Stimulated activated CD4-positive, alpha-beta T cell treated with anti-CD3 and anti-CD28 coated beads, Interleukin-15, amount 100 ng/mL, for 24 hours (primary cell): ENCODE measurements at places on chromosomes 16 and 17.
A peak's percentile ranks its signal among the peaks of the same experiment; 100 is the strongest.

DNA sequence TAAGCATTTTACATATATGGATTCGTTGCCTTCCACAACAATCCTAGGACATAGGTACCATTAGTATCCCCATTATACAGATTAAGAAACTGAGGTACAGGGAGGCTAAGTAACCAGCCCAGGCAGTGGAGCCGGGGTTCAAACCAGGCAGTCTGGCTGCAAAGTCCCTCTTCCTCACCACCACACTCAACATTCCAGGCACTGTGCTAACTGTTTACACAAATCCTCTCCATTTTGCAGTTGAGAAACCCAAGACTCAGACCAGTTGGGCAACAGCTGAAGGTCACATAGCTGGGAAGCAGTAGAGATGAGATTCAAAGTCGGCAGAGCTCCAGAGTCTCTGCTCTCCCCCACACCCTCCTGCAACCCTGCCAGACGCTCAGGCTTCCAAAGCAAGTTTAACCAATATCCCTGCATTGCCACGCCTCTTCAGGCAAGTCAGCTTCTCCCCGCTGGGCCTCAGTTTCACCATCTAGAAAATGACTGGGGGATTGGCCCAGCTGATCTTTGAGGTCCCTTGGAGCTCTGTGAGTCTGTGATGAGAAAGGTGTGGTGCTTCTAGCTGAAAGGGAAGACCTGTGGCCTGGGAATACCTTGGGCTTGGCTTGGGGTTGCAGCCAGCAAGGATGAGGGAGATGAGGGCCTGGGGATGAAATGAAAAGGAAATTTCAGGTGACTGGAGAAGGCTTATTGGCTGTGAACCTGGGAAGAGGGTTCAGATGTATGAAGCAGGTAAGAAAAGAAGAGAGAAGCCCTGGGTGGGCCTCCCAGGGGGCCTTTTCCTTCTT lies 14.0 kb downstream of the CCR7 start:
- DNase-seq = no peak

- DNase-seq = no peak
Measured at GRCh38 chr16:69741951-69742904, 12.5 kb downstream of the NOB1 start.

- DNase-seq = no peak
Measured at GRCh38 chr17:29177541-29177870, 2.7 kb downstream of the MYO18A start.

DNA sequence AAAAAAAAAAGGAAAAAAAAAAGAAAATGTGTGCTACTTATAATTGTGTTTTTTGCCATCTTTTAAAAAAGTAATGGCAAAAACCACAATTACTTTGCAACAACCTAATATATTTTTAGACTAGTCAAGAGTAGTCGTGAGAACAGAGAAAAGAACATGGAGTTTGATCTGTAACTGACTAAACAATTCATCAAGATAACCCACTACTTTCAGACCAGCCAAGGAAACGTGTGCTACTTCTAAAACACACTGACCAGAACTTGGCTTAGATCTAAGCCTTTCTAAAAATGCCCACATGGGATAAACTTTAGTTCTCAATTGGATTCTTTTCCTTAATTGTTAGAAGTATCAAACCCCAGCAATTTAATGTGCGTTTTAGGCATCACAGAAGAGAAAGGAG lies 616 bp downstream of the PECAM1 start:
- no peak for DNase-seq

GRCh38 chr17:74490716-74491115 lies 24.3 kb downstream of the CD300A start:
- no peak for DNase-seq

DNA sequence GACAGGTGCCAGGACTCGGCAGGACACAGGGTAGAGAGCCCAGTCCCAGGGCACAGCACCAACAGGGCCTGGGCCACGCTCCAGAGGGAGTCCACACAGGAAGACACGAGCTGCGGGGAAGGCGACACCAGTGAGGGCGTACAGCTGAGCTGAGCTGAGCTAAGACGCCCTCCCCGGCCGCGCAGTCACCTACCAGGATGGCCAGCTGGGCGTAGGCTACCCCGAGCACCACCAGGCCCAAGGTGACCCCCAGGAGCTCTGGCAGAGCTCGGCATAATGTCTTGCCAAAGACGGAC lies 42.6 kb downstream of the TSC2 start:
- DNase-seq = no peak

DNA sequence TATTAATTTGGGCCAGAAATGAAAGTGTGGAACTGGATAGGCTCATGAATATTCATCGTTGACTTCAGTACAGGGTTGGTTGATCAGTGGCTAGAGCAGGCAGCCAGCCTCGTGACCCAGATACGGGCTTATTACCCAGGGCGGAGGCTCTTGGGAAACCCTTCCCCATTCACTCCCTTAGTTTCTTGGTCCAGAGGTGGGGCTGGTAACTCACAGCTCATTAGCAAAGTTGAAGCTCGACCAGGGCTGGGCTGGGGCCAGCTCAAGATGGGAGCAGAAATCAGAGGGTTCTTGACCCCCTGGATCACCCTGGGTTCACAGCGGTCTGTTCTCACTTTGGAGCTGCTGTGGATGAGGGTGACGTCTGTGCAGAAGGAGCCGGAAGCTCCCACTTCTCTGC lies 44.6 kb upstream of the GSE1 start:
- no peak for DNase-seq

GRCh38 chr16:86628614-86629013 lies 50.3 kb downstream of the FOXL1 start:
- no peak for DNase-seq

- no peak for DNase-seq
Measured at GRCh38 chr17:6366221-6366666, 68.7 kb downstream of the AIPL1 start.

DNA sequence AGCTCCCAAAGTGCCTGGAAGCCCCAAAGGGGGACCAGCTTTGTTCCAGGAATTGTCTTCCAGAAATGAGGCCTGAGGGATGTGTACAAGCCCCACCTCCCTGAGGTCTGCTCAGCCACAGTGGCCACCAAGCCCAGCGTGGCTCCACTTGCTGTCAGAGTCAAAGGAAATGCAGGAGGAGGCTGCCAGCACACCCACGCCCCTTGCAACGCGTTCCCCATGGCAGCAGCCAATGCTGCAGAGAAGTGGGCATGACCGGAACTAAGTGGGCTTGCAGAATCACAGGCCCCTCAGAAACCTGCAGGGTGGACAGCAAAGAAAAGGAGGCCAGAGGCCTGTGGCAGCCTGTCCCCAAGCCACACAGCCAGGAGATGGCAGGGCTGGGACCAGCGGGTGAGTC lies 320.8 kb downstream of the FOXL1 start:
- DNase-seq = no peak

DNA sequence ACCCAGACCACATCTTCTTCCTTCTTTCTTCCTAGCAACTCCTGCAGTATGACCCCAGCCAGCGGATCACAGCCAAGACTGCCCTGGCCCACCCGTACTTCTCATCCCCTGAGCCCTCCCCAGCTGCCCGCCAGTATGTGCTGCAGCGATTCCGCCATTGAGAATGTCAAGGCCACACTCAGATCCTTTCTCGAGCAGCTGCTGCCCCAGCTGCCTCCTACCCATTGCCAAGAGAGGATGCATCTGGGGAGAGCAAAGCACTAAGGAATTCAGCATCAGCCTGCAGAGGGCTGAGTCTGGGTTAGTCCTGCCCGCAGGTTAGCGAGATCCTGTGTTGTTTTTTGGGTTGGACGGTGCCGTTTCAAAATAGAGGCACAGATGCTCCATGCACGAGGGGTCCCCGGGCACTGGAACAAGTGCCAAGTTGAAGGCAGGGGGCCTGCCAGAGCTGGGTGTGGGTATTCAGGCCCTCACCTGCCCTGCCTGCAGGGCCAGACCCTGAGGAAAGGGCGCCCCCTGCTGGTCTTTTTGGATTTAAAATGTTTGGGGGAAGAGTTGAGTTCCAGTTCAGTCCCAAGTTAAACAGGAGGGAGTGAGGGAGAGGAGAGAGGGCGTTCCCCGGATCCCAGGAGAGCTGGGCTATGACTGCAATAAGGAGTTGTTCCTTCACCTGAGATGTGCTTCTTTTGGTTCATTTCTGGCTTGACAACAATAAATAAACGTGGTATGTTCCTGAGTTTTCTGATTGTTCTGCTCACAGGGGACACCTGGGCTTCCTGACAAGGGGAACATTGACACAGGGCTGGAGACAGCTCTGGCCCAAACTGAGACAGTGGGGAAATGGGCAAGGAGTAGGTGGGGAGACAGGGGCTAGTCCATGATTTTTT lies 4.9 kb downstream of the CDK3 start:
- peak; percentile 89 for DNase-seq

GRCh38 chr16:53235851-53236250 lies 181.1 kb downstream of the CHD9 start:
- DNase-seq = no peak

GRCh38 chr17:17778308-17779014 lies 58.3 kb downstream of the SREBF1 start:
- DNase-seq = no peak

DNA sequence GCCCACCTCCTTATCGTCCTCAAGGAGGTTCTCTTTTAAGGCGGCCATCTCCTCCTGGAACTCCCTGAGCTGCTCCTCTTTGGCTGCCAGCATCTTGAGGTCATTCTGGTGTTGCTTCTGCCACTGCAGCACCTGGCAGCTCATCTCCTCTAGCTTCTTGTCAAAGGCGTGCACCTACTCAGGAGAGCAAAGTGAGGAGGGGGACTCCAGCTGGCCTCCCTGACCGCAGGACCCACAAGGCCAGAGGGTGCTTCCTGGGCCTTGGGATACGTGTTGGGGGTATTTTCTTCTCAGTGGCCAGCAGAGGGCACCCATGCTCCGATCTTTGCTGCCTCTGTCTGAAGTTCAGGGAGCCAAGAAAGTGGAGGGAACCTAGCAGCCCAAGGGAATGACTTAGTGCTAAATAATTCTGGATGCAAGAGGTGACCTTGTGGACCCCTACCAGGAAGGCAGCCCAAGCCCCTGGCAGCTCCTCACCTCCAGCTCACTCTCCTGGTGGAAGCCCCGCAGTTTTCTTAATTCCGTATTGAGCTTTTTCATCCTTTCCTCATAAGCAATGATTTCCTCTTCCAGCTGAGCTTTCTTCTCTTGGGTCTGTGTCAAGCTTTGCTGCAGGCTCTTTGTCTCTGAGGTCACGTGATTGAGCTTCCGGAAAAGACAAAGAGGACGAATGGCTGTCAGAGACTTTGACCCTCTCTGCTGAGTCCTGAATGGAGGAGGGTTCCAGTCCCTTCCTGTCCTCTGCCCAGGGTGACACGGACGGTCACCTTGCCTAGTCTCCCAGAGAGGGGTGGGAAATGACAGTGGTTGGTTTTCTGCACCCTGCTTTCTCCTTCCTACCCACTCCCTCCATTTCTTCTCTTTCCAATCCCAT lies 31.4 kb downstream of the DHX38 start:
- DNase-seq = peak; percentile 75

GRCh38 chr16:85441890-85442670 lies 171.0 kb upstream of the GSE1 start:
- no peak for DNase-seq

DNA sequence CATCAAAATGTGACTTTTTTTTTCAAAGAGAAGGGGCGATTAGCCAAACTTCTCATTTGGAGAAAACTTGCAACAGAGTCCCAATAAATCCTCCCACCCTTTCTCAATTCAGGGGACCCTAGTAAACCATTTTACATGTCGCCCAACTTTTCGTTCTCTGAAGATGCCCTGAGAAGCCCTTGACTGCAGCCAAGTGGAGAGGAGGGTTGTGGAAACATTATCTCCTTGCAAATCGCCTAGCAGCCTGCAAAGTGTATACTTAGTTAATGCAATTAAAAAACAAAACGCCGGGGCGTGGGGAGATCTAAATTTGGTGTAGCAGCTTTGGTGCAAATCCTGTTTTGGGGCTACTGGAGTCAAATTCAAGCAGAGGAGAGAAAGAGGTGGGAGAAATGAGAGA lies 1.2 kb upstream of the SHISA9 start:
- DNase-seq = no peak

GRCh38 chr17:71467719-71468118 lies 653.1 kb upstream of the SOX9 start:
- no peak for DNase-seq

GRCh38 chr17:65070620-65071019 lies 14.1 kb upstream of the GNA13 start:
- DNase-seq = no peak

DNA sequence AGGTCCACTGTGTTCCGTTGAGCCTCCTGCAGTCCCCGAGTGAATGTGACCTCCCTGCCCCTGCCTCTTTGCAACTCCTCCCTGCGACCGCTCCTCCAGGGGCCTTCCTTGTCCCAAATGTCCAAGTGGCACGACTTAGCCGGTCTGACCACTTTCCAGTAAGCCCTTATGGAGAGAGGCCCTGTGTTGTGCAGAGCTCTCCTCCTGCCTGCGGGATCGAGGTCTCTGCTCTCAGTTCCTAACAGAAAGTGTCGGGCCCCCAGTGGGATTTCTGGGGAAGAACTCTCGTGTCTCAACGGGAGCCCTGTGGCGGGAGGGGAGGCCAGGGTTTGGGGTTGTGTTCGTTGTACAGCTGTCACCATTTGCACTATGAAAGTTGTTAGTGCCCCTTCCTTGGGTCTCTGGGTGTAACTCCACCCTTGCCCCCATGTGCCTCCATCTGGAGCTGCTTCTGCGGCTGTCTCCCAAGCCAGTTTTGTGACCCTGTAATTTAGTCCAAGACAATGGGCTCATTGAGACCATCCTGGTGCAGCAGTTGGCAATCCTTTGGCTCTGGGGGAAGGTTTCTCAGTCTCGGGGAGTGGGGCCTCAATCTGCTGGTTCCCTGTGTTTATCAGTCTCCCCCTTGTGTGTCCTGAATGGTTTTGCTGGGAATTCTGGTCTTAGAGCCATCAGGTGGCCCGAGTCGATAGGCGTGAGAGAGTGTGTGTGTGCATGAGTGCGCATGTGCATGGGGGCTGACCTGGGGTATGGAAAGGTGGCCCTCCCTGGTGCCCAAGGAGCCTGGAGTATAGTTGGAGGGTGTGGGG lies 234.5 kb downstream of the SEC14L1 start:
- peak; percentile 42 for DNase-seq
